ENCODE measurements at places on chromosomes 16 and 17.

GRCh38 chr16:24645739-24646645, 83.5 kb upstream of the TNRC6A start:
- DNase-seq, result peak; percentile 100

- DNase-seq, result no peak
Observed at GRCh38 chr16:88350922-88351321, 31.8 kb upstream of the ZNF469 start.

GRCh38 chr17:62611292-62611691, 16.2 kb upstream of the MRC2 start:
- DNase-seq, result no peak

DNA sequence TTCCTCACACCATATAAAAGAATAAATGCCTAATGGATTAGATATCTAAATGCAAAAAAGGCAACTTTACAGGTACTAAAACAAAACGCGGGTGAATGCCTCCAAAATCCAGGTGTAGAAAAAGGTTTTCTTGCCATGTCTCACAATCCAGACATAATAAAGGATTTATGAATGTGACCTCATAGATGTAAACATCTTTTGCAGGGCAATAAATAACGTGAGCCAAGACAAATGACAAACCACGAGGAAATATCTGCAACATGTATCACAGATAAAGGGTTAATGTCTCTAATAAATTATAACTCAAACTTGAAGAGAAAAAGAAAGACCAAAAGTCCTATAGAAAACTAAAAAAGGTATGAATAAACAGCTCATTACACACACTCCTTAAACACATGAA, 180.7 kb downstream of the PARN start:
- no peak for DNase-seq

DNA sequence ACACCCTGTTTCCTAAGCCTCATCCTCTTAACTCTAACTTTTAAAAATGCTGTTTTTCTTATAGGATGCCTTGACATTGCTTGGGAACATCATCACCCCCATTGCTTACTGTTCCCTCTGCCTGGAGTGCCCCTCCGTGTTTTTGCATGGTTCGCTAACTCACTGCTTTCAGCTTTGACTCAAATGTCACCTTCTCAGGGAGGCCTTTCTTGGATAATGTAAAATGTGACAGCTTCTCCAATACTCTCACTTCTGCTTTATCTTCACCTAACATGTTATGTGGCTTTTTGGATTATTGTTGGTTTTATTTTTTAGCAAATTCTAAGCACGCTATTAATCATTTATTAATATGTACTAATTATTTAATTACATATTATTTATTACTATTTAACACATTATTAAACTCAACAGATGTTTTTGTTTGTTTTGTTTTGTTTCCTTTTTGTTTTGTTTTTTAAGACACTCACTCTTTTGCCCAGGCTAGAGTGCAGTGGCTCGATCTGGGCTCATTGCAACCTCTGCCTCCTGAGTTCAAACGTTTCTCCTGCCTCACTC, 3.8 kb downstream of the CRYM start:
- no peak for DNase-seq

DNA sequence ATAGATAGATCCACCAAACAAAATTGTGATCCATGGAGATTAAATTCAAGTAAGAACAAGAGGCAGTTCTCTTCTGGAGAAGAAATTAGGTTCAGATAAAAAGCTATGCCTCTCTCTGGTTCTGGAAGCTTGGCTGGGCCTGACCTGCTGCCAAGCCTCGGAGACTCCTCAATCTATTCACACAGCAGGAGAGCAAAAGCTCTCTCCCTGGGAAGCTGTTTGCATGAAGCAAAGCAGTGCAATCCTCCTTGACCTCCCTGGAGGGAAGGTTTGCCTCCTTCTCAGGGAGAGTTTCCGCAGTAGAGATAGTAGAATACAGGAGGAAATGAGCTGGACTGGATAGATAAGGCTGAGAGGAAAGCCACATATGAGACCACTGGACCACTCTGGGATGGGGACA, 78.1 kb upstream of the GNAO1 start:
- no peak for DNase-seq

- no peak for DNase-seq
Observed at GRCh38 chr16:89244754-89245153, 27.3 kb downstream of the ZNF778 start.

DNA sequence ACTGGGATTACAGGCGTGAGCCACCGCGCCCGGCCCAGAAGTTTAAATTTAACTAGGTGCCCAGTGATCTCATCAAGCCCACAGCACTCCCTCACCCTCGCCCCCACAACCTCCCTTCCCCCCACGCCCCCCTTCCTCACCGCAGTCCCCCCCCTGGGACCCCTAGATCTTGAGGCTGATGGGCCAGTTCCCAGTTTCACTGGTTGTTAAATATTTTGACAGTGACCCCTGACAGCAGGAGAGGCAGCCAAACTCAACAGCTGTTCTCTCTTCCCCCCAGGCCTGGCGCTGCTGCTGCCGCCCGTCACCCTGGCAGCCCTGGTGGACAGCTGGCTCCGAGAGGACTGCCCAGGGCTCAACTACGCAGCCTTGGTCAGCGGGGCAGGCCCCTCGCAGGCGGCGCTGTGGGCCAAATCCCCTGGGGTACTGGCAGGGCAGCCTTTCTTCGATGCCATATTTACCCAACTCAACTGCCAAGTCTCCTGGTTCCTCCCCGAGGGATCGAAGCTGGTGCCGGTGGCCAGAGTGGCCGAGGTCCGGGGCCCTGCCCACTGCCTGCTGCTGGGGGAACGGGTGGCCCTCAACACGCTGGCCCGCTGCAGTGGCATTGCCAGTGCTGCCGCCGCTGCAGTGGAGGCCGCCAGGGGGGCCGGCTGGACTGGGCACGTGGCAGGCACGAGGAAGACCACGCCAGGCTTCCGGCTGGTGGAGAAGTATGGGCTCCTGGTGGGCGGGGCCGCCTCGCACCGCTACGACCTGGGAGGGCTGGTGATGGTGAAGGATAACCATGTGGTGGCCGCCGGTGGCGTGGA, 15.6 kb downstream of the QPRT start:
- no peak for DNase-seq

DNA sequence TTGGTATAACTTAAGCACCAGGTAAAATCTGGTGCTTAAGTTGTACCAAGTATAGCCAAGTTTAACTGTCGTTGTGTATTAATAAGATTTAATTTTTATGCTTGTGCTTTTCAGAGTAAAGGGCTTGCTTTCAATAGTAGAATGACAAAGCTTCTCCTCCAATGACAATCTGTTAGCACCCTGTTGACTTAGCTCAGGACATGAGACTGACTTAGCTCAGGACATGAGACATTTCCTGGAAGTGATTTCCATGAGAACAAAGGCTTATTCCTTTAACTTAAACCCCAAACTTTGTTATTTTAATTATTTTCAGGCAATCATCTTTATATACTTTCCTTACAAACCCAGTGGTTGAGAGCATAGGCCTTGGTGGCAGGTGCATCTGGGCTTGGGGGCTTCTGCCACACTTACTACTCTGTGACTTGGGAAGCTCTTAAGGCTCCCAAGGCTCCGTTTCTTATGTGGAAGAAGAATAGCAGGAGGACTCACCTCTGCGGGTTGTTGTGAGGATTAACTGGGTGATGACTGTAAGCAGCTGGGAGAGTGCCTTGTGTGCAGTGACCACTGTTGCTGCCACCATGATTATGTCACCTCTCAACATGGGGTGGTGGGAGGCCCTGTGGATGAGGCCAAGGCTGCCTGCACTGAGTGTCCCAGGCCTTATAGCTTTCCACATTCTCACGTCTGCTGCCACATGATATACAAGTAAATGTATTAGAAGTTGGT, 59.4 kb upstream of the CMIP start:
- no peak for DNase-seq

DNA sequence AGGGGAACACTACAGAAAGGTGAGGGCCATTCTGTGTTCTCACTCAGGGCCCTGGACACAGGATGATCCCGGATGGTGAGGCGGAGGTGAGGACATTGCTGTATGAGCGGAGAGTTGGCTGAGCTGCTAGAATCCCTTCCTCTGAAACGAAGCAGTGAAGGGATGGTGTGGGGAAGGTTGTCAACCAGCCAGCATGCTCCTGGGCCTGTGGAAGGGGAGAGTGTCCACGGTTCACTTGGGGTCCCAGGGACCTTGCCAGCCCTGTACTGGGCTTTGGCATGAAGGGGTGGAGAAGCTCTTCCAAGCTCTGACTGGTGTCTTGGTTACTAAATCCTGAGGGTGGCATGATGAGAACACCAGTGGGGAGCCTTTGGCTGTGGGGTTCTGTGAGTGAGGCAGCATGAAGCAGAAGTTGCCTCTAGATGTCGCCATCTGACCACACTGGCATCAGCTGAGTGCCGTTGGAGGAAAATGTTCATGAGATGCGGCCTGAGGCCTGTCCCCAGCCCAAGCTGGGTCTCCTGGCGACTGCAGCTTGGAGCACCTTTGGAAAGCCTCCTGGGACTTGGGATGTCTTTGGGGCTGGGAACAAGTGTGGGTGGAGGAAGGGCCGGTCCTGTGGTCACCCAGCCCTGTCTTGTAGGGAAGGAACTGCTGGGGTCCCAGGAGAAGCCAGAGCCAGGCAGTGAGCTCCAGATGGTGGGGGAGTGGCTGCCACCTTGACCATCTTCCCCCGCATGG, 14.8 kb downstream of the PDP2 start:
- peak; percentile 81 for DNase-seq

- no peak for DNase-seq
Observed at GRCh38 chr17:56777859-56778258, 55.9 kb downstream of the C17orf67 start.

DNA sequence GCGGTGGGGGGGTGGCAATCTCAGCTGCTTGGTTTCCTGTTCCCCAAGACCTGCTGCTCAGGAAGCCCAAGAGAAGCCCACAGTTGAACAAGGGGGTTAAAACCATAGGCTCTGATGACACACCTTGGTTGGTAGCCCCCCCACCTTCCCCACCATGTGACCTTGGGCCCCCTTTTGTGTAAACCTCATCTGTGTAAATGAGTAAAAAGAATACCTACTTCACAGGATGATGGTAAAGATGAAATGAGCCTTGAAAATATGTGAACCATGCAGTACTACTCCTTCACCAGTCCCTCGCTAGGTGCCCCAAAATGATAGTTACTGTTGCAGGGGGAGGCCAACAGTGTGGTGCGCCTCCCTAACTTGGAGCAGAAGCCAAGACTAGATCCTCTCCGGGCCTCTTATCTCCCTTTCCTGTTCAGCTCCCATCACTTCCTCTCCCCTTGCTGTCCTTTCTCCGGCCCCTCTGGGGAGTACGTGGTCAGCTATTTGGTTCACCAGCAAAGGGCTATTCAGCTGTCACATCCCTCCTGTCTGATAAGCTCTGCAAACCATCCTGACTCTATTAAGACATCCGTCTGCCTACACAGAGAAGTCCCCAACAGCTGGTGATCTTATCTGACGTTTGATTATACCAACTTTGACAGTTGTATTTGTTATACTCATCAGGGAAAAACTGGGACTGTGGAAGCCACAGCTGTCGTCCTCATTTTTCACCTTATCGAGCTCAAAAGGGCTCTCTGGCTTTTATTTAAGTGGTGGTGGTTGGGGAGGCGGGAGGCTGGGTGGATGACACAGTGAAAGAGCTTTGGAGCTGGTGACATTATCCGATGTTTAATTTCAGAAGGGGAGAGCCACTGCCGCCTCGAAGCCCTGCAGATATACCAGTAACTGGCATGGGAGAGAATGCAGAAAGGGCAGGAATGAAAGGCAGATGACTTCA, 19.9 kb downstream of the DCAKD start:
- no peak for DNase-seq

GRCh38 chr16:2016407-2016922, 3.1 kb upstream of the NPW start:
- DNase-seq, result no peak
